ENCODE measurements at places on chromosomes 7 and 10. TPM values are rescaled to one million over a fixed set of nuclear protein-coding genes. Genes with fewer than 3 reads are reported as not detected.

Gene HOXA6
- not detected for total RNA-seq

Gene ADIRF
- not detected for total RNA-seq

Gene PRKRIP1
- total RNA-seq = 31.0 TPM

Gene NKX2-3
- total RNA-seq = not detected

Gene SCIN
- not detected for total RNA-seq

All from glutamatergic neuron (in vitro differentiated cells).